Smooth muscle cell of the pulmonary artery (primary cell): ENCODE measurements at places on chromosomes 11 and 22. TPM values are rescaled to one million over a fixed set of nuclear protein-coding genes. Genes with fewer than 3 reads are reported as not detected.

Gene HOATZ
- total RNA-seq = not detected in 2 replicates

Gene MS4A15
- not detected in 2 replicates for total RNA-seq

Gene PATE2
- total RNA-seq = 0.20 TPM in 1 of 2 replicates, not detected in the other

Gene CKAP5
- total RNA-seq = 87.2 and 96.4 TPM in 2 replicates

Gene ANGPTL5
- 2.7 TPM in 1 of 2 replicates, not detected in the other for total RNA-seq

Gene DDTL
- 0.76 and 0.85 TPM in 2 replicates for total RNA-seq

Gene CAPN5
- total RNA-seq = 24.5 and 30.0 TPM in 2 replicates

Gene SVIP
- total RNA-seq = 2.0 and 2.8 TPM in 2 replicates

Gene SLC17A6
- total RNA-seq = not detected in 2 replicates

Gene CNTF
- 1.8 and 1.9 TPM in 2 replicates for total RNA-seq

Gene KRTAP5-7
- not detected in 2 replicates for total RNA-seq
